ENCODE measurements at places on chromosomes 3 and 15.

- DNase-seq = no peak
Measured at GRCh38 chr15:93268066-93268465, 179.1 kb upstream of the RGMA start.

- DNase-seq = no peak
Measured at GRCh38 chr3:66031102-66031698, 7.5 kb downstream of the MAGI1 start.

DNA sequence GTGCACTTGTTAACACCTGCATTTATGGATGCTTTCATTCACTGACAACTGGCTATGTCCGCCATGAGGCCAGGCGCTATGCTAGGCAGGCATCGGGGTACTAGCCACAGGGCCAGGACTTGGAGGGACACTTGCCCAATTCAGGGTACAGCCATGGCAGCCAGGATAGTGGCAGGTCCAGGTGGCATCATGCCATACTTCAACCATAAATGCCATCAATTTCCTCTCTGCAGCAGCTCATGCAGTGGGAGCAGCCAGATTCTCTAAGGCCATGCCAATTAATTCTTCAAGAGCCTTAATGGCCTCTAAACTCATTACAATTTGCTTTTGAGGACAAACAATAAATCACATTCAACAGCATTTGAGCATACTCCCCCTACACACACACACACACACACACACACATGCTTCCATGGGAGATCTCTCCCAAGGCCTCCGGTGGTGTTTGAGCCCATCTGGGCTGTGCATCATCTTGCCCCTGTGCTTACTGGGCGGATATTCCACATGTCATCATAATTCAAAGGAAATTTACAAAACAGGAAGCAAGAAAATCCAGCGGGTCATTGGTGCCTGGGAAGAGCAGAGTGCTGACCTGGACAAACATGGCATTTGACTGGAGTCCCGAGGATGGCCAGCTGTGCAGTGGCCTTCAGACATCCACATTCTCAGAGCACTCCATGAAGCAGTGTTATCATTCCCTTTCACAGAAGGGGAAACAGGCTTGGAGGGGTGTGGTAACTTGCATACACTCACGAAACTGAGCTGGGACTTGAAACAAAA lies 109.1 kb downstream of the IQSEC1 start:
- DNase-seq = no peak

GRCh38 chr15:77096138-77096537 lies 25.2 kb upstream of the TSPAN3 start:
- DNase-seq = no peak

- DNase-seq = no peak
Measured at GRCh38 chr3:191362524-191363090, 32.3 kb upstream of the UTS2B start.

GRCh38 chr15:25967116-25967515 lies 104.0 kb upstream of the ATP10A start:
- no peak for DNase-seq

DNA sequence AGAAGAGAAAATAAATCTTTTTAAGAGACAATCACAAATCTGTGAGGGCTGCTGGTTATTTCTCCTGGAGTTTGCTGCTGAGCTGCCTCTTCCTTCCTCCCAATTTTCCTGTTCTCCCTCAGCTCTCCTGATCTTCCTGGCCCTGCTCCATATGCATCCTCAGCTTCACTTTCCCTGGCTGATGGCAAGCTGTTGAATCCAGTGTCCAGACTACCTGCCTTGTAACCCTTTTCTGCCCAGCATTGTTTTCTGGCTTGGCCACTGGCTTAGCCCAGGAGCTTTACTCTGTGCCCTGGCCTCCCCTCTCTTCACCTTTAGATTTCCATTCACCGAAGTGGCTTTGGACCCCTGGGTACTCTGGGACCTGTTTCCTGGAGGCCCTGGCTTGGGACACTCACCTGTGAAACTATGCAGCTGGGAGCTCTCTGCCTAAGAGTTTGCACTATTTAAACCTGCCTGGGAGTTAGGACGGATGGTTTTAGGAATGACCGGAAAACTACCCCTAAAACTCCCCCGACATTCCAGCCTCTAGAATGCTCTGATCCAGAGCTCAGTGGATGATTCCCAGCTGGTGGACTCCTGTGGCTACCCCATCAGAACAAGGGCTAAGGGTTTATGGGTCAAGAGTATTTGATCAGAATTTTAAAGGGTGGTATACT lies 90.0 kb downstream of the RBPMS2 start:
- no peak for DNase-seq

- DNase-seq = no peak
Measured at GRCh38 chr3:9019259-9019961, 56.1 kb upstream of the RAD18 start.

- DNase-seq = no peak
Measured at GRCh38 chr3:89867286-89867685, 759.9 kb downstream of the EPHA3 start.

DNA sequence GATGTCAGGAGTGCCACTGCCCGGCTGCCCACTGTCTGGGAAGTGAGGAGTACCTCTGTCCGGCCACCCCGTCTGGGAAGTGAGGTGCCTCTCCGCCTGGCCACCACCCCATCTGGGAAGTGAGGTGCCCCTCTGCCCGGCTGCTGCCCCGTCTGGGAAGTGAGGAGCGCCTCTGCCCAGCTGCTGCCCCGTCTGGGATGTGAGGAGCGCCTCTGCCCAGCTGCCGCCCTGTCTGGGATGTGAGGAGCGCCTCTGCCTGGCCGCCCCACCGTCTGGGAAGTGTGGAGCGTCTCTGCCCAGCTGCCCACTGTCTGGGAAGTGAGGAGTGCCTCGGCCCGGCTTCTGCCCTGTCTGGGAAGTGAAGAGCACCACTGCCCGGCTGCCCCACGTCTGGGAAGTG lies 3.3 kb downstream of the COX17 start:
- no peak for DNase-seq

- DNase-seq = no peak
Measured at GRCh38 chr3:132550579-132551305, 46.3 kb upstream of the ACKR4 start.

DNA sequence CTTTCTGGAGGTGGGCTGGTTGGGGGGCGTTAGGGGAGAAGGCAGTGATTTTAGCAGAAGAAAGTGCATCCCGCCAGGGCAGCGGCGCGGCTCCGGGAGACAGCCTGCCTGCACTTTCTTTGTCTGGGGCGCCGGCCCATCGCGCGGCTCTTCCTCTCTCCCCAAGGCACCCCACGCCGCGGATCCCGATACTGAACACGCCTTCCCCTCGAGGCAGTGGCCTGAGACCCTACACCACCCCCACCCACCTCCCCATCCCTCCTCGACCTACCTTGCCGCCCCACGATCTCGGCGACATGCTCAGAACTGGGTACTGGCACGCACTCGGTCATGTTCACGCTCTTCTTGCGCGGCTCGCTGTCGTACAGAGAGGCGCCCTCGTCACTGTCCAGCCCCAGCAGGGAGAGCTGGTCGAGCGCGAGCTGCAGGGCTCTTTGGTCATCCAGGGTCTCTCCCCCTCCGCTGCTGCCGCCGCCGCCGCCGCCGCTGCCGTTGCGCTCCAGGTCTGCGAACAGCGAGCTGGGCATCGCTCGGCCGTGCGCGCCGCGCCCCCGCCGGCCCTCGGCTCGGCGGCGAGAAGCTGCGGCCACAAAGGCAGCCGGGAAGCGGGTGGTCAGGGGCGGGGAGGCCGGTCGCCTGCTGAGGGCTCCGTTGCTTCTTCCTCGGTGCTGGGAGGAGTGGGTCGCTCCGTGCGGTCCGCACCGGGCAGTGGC lies 483 bp downstream of the MEX3B start:
- DNase-seq = no peak

GRCh38 chr3:194089357-194090177 lies 46.4 kb upstream of the HES1 start:
- no peak for DNase-seq

DNA sequence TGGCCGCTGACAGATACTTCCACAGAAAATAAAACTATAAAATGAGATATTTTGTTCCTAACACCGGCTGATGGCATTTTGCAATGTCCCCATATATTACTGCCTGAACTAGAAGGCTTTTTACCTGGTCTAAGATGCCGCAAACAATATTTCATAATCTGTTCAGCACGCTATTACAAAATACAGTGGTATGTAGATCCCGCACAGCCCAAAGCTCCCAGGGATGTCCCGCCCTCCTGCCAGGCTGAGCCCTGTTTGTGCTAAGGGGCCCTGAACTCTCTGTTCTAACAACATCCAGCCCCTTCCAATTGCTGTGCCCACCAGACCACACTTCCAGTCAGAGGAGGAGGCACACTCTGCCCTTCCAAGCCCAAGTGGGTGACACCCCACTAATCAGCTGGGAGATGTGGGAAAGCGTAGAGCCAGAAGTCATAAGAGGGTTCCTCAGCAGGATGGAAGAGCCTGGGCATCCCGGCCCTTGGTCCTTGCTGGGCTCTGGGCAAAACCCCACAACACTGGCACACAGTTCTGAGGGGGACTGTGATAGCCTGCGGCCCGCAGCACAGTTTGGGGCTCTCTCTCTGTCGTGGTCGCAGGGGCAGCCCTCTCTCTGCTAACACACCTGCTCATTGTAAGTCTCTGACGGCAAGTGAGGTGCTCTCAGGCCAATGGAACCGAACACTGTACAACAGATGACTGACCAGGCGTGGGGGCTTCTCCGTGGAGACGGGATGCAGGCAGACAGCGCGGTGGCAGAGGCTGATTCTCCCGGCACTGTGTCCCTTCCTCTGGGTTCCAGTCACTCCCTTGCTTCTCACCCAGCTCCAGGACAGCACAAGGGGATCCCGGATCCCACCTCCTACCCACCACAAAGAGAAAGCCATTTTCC lies 55.2 kb downstream of the PCSK6 start:
- no peak for DNase-seq

DNA sequence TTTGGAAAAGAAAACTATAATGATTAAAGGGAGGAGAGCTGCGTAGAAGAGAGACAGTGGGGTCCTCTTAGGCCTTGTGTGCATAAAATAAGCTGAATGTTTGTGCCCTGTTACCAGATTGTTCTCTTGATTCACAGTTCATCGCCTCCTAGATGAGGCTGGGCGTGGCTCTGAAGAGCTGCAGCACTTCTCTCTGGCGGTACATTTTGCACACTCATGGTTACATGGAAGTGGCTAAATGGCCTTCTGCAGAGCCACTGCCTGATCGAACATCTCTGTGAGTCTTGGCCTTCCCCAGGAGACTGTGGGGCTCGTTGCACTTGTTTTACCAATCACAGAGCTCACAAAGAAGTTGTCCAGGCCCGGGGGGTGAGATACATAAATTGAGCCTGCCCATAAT lies 208.8 kb downstream of the GABRG3 start:
- no peak for DNase-seq

GRCh38 chr15:95446854-95447253 lies 883.6 kb upstream of the NR2F2 start:
- DNase-seq = no peak

Data from stimulated activated CD4-positive, alpha-beta T cell treated with anti-CD3 and anti-CD28 coated beads, Interleukin-1b, Interleukin-23, amount 100 ng/mL, for 1 hour (primary cell).